ENCODE measurements at places on chromosomes 2 and 18.

DNA sequence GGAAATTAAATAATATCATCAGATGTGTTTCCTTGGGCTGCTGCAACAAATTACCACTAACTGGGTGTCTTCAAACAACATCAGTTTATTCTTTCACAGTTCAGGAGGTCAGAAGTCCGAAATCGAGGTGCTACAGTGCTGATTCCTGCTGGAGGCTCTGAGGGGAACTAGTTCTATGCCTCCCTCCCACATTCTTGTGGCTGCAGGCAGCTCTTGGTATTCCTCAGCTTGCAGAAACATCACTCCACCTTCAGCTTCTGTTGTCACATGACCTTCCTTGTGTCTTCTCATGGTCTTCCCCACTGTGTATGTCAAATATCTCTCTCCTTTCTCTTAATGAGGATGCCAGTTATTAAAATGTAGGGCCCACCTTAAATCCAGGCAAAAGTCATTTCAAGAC, 29.3 kb upstream of the DCC start:
- DNase-seq: no peak

DNA sequence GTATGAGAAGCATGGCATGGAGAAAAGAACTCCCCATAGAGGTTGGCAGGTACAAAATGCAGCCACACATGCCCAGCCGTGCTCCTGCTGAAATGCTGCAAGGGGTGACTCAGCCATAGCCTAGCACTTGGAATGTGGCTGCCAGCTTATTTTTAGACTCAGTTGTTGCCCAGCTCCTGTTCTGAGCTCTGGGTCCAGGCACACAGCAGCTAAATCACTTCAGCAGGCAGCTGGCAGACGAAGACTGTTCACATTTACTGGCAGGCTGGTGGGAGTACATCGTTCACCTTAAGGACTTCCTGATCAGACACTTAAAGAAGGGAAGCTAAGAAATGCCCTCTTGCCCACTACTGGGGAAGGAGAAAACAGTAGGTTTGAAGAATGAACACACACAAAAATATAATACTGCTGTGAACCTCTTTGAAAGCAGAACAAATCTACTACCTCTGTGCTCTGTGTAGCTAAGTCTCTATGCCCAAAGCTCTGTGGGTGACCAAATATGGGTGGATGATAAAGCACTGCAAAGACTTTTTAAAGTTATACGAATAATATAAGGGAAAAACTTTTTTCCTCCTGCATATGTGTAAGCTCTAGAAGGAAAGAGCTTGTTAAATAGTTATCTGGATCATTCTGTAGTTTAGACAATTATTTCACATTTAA, 146.1 kb downstream of the LNPK start:
- DNase-seq: no peak

- no peak for DNase-seq
These were observed 109.4 kb downstream of the TDRD15 start for GRCh38 chr2:21233194-21233593.

DNA sequence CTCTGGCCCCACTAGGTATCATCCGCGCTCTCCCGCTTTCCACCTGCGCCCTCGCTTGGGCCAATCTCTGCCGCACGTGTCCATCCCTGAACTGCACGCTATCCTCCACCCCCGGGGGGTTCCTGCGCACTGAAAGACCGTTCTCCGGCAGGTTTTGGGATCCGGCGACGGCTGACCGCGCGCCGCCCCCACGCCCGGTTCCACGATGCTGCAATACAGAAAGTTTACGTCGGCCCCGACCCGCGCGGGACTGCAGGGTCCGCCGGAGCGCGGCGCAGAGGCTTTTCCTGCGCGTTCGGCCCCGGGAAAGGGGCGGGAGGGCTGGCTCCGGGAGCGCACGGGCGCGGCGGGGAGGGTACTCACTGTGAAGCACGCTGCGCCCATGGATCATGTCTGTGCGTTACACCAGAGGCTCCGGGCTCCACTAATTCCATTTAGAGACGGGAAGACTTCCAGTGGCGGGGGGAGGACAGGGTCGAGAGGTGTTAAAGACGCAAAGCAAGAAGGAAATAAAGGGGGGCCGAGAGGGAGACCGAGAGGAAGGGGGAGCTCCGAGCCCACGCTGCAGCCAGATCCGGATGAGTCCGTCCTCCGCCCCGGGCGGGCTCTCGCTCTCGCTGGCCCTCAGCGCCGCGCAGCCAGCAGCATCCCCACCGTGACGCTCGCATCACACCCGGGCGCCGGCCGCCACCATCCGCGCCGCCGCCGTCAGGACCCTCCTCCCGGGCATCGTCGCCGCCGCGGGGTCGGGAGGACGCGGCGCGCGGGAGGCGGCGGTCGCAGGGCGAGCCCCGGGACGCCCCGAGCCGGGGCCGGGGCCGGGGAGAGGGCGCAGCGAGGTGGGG, 664 bp downstream of the NETO1 start:
- no peak for DNase-seq

- no peak for DNase-seq
These were observed 11.4 kb upstream of the MBD2 start for GRCh38 chr18:54235871-54236270.

- DNase-seq: no peak
These were observed 119.8 kb downstream of the LRATD1 start for GRCh38 chr2:14752295-14752694.

- DNase-seq: no peak
These were observed 456.8 kb upstream of the NXPH2 start for GRCh38 chr2:139237023-139237422.

GRCh38 chr2:235659767-235660322, 166.0 kb downstream of the AGAP1 start:
- no peak for DNase-seq

GRCh38 chr2:648476-649424, 28.5 kb downstream of the TMEM18 start:
- DNase-seq: no peak

DNA sequence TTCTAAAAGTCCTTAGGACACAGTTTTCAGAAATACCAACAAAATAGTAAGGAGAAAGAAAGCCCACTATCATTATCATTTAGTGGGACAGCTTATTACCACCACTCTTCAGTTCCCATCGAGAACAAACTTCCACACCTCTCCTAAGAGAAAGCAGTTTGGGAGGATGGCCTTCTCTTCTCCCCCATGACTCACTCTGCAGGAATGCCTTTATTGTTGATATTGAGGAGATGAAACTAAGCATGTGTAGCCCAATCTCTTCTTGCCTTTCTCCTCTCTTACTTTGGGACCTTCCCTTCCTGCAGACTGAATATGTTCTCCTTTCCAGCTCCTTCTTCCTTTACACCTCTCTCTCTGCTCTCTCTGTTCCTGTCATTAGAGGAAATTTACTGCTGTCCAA, 30.0 kb upstream of the ERMN start:
- no peak for DNase-seq

DNA sequence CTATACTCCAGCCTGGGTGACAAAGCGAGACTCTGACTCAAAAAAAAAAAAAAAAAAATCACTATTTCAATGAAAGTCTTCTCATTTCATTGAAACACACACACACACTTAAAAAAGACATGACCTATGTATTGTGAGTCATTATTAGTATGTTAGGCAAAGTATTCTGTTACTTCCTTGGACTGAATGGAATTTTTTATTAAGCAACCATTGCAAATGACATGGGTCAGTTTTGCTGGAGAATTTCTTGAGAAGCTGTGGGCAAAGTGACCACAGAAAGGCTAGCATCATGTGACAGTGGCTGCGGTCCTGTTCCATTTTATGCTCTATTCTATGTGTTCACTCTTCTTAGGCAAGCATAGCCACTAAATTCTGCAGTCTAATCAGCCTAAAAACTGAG, 695.7 kb downstream of the TDRD15 start:
- DNase-seq: no peak
